ENCODE measurements at places on chromosomes 3 and 15.

DNA sequence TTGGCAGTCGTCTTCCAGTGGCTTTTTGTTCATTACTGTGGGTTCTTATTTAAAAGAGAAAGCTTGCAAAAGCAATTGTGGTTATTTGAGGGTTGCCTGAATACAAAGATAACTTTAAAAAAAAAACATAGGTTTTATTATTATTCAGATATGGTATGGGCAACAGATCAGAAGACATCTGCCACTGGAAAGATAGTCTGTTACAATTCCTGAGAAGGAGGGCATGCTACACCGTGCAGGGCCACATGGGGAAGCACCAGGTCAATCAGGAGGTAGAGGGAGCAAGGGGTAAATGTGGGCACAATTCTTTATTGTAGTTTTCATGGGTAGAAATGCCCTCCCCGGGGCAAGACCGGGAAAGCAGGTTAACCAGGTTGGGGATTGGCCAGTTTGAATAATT is 46.5 kb downstream of the BBS4 start:
- DNase-seq, result no peak

DNA sequence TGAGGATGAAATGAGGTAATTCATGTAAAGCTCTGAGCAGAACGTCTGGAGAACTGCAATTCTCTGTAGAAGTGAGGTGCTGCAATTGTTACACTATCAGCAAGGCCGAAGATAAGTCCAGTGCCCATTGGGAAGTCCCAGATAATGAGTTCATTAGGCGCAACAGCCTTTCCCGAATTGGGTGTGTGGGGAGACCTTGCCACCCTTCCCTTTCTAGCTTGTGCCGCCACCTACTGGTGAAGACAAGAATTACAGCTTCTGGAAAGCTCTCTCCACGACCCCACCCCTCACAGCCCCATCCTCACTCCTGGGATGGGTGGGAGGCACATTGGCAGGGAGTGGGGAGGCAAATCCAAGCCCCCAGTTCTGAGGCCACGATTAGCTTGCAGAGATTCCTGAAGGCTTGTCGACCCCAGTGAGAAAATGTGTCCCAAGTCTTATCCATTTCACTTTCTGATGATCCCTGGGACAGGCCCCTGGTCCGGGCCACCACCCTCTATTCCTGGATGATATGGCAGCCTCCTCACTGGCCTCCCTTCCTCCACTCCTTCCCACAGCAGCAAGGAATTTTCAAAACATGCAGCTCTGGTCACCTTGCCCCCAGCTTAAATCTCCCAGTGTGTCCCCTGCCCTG is 36.4 kb downstream of the FAM3D start:
- peak; percentile 73 for DNase-seq

- no peak for DNase-seq
Observed at GRCh38 chr3:186746008-186746407, 28.8 kb downstream of the KNG1 start.

DNA sequence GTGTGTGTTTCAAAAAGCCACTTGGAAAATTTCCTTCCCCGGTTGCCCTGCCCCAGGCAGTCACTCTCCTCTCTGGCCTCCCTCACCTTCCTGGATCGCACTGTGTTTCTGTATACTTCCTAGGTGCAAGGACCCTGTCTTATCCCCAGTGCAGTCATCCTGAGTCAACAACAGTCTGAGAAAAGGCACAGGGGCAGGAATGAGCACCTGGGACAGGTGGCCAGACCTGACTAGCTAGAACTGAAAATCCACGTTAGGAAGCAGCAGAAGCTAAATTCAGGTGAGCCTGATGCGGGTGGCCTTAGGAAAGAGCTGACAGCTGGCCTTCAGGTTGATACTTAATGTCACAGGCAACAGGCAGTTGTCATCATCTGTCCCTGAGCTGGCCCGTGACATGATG is 62.9 kb upstream of the VGLL4 start:
- no peak for DNase-seq

- DNase-seq, result no peak
Observed at GRCh38 chr3:168312984-168313383, 217.3 kb upstream of the GOLIM4 start.

GRCh38 chr15:95635666-95636065 is 694.8 kb upstream of the NR2F2 start:
- no peak for DNase-seq

DNA sequence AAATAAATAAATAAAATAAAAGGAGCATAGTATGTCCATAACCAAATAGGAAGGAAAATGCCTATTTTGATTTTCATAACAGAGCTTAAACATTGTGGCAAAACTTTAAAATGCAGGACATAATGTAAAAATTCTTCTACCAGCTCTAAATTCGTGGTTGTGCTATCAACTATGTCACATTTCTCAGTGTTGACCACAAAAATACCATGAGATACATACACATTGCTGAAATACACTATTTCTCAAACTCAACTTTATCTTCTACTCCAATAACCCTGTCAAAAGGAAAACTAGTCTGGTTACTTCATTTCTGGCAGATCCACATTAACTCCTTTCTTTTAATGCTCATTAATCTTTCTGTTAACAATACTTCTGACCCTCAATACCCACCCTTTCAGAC is 523.2 kb downstream of the FHIT start:
- no peak for DNase-seq

Measured in erythroblast (primary cell).